ENCODE measurements at places on chromosomes 11 and 22.

DNA sequence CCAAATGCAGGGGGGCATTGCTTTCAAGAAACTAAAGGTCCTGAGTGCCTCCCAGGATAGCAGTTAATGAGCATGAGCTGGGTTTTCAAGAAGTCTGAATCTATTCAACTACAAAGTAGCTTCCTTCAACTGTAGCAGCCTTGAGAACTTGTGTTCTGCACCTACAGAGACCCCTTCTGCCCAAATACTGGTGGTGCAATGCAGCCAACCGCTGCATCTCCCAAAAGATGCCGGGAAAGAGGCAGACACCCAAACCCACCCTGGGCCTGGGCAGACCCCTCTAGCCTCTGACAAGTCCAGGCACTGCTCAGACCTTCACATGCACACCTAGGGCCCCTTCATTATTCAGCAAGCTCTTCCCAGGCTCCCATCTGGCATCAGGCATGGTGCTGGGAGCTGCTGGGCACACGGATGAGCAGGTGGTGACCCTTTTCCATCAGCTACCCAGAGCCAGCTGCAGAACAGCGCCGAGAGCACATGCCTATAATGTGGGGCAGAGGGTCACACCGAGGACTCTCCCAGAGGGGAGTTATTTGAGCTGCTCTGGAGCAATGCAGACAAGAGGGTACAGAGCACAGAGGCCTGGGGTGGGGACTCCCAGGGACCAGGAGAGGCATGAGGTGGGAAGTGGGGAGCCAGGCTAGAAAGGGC is 44.9 kb upstream of the ETS1 start:
- no peak for DNase-seq

DNA sequence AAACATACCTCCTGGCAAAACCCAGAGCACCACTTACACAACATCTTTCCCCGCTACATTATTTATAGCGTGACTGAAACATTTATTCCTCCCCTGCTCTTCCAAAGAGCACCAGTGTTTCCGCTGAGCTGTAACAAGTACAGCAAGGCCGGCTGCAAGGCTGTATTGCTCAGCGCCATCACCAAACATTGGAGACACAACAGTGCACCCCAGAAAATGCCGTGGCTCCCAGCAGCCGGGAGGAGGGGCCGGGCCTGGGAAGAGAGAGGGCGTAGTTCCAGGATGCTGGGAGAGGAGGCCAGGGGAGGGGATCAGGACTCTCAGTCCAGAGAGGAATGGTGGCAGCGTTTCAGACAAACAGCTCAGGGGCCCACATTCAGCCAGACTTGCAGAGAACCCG is 133.2 kb downstream of the DSCAML1 start:
- no peak for DNase-seq

DNA sequence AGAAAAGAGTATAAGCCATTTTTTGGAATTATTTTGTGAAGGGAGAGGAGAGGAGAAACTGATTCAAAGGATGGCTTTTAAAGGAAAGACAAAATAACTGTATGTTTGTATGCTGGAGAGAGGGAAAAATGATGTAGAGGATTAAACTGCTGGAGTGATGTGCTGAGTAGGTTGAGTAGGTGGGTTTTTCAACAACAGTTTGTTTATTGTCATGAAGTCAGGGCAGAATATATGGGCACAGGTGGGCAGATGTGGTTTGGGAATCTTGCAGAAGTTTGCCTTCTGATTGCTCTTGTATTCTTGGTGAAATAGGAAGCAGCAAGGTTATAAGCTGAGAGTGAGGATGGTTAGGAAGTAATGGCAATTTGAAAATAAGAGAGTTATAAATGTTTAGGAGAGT is 12.1 kb downstream of the SYT9 start:
- DNase-seq: no peak

DNA sequence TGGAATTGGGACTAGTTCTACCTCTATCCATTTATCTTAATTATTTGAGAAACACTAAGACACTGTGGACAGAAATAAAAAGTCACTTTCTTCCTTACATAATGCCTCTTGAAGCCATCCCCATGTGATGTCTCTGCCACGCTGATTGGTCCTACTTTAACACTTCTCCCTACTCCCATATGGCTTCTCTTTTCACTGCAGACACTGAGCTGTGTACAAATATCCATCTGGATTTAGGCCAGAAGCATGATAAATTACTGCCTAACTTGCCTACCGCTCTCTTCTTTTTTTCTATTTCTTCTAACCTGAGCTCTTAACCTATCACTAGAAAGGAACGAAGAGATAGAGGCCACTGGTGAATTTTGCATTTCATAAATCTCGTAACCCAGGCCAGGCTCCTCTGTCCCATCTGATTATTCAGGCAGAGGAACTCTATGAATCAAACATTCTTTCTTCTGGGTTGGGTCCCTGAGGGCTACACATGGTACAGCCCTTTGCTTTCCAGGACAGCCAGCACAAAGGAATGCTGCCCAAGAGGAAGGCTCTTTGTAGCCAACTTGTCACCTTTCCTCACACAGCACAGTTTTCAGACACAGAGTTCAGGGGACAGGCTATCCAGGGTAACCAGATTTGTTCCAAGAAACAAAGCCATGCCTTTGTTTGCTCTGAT is 878.5 kb upstream of the LRRC4C start:
- DNase-seq: no peak

- no peak for DNase-seq
Observed at GRCh38 chr11:83019888-83020579, 51.7 kb downstream of the RAB30 start.

- DNase-seq: no peak
Observed at GRCh38 chr11:111148121-111148520, 97.4 kb upstream of the POU2AF2 start.

DNA sequence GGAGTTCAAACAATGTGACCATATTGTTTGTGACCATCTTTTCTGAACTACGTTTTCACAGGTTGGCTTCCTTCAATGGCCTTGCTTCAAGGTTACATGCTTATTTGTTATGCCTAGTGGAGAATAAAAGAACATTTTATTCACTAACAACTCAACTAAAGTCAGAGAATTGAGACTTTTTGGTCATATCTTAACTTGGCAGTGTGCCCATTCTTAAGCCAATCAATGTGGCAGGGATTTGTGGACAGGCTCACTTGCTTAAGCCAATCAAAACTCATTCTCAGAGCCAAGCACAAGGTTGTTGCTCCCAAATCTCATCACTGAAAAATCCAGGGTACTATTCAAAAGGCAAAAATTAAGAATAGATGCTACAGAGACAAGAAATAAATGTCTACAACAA is 455.8 kb upstream of the FAT3 start:
- DNase-seq: no peak

DNA sequence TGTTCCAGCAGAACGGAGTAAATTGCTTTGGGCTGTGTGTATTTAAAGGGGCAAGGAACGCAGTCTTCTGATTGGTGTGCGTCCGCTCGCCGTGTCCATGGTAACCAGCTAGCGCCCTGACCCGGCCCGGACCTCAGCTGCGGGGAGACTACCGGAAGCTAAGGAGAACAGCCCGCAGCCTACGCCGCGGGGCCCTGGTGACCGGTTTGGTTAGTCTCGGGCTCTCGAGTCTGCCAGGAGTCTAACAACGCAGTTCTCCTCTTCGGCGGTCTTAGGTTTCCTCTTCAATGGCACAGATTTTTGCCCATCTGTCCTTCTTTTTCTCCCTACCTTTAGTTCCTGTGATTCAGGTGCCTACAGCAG is 3.5 kb upstream of the OR56A3 start:
- DNase-seq: no peak

DNA sequence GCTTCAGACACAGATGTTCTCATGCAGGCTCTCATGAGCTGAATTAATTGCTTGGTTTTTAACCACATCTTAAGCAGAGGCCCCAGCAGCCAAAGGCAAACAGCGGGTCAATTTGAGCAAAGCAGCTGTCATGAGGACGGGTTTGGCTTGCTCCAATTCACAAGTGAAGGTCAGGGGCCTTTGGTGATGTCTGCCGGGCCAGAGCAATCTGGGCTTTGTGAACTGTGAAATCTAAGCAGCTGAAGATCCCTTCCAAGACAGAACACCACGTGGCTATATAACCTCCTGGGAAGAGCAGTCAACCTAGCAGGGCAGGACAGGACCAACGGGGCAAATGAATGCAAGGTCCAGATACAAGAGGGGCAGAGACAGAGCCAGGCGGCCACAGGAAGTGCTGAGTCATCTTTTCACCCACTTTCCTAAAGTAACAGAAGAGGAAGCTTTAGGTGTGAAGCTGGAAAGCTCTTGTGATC is 187.3 kb upstream of the B3GAT1 start:
- no peak for DNase-seq

DNA sequence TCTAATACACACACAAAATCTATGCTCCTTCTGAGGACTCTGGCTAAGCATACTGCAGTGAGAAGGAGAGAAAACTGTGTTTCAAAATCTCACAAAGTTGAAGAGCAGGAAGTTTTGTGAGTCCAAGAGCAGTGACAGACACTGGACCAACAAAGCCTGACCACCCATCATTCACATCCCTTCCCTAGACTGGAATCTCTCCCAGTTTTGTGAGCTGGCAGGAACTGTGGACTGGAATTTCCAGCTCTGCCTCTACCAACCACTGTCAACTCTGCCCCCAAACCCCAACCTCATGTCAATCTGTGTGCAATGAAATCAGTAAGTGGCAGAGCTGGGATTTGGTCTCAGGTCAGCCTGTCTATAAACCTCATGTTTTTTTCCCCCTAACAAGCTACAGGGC is 112.6 kb downstream of the ARL14EP start:
- DNase-seq: no peak

DNA sequence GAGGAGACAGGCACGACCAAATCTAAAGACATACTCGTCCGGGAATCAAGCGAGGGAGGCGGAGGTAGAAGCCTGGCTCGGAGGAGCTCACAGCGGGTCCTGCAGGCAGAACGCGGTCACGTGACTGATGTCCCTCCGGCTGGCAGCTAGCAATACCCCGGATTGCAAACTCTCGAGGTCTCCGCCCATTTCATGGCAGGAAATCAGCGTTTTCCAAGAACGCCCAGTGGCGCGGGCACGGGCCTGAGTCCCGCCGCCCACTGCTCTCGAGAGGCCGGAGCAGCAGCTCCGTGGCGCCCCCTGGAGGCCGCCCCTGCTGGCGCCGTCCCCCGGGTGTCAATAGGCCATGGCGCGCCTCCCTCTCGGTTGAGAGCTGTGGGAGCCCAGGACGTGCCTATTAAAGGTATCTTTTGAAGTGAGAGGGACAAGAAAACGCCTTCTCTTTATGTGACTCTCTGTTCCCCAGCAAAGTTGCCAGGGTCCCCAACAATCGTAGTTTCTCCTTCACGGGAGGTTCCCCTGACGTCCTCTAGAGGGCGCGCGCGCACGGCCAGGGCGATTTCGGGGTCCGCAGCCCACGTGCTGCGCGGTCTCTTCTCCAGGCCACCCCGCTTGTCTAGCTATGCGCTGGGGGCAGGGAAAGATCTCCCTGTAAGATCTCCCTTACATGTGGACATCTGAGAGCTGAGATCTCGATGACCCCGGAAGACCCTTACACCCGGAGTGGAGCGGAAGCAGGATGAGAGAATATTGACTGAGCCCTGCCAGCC is 37.3 kb upstream of the RBFOX2 start:
- DNase-seq: peak; percentile 85

- DNase-seq: no peak
Observed at GRCh38 chr11:122509091-122509490, 146.4 kb upstream of the UBASH3B start.

DNA sequence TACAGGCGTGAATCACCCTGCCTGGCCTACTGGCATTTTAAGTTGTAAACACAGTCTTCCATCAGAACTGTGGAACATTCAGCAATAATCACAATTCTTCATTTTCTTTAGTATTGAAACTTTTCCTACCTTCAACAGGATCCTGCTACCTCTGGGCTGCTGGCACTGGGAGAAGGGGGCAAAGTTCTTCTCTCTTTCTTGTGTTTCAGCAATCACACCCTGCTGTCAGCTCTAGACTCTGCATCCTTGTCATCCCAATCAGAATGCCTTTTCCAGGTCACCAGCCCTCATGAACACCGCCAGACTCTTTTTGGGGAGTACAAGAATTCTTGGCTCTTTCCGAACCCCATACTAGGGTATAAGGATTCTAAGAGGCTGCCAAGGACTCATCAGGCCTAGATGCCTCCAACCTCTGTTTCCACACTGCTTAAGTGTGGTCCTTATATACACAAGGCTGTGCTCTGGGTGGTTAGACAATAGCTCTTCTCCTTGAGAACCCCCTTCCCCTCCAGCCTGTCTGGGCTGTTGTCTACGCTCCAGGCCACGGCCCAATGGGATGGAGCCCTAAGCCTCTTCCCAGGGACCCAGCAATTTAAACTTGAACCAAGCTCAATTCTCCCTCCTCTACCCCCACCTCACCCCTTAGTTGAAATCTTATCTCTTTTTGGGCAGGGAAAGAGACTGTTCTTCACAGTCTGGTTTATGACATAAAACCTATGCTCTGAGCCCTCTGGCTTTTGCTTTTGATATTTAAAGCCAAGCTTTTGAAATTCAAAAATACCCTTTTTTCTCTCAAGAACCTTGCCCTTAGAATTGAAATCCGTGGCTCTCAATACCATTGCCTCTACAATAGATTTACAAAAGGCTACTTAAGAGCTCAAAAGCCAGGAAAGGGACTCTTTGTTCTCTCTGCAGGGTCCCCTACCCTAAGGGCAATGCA is 327.4 kb downstream of the BUD13 start:
- no peak for DNase-seq

DNA sequence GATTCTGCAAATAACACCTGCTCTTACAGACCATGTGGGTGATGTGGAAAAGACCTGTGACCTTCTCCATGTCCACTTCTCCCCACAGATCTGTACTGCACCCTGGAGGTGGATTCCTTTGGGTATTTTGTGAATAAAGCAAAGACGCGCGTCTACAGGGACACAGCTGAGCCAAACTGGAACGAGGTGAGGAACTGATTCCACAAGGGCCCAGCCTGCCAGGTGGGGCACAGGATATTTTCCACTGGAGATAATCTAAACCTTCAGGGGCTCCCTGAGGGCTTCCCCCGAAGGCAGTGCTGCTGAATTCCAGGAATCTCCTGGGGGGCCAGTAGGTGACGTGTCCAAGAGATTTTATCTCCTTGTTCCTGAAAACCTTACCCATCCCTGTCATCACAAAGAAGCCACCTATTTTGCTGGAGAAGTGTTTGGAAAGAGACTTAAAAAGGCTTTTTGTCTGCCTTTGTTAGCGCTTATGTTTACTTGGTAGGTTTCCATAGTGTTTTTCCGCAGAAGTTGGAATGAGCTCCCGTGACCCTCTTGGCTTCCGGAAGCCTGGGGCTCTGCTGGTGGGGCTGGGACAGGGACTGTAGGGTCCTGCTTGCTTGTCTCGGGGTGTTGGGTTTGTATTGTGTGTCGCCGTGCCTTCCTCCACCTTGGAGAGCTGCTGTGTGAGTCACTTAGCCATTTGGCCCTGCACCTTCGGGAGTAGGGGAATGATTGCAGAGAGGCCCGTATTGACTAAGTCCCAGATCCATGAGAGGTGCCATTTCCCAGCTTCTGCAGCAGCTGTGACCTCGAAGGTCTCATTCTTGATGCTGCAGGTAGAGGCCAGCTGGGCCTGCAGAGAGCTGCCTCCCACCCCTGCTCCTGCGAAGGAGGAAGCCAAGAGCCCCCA is 112.4 kb downstream of the BCR start:
- DNase-seq: no peak

DNA sequence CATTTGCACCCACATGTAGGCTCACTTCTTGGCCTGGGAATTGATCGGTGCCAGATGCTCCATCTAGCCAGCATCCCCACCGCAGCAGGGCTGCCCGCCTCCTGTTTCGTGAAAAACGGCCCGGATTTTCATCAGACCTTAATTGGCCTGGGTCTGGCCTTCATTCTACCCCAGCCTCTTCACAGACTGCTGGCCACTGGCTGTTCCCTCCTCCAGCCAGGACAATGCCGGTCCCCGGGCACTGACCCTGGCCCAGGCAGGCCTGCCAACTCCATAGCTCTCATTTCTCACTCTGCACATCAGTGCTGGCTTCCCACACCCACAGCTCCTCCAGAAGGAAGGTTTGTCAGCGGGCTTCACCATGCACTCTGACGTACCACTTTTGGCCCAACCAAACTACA is 27.9 kb downstream of the TIMP3 start:
- no peak for DNase-seq

All from HS-5 (cell line).